Cortex of kidney (tissue), 1 donor: ENCODE measurements at places on chromosomes 5 and 9.

DNA sequence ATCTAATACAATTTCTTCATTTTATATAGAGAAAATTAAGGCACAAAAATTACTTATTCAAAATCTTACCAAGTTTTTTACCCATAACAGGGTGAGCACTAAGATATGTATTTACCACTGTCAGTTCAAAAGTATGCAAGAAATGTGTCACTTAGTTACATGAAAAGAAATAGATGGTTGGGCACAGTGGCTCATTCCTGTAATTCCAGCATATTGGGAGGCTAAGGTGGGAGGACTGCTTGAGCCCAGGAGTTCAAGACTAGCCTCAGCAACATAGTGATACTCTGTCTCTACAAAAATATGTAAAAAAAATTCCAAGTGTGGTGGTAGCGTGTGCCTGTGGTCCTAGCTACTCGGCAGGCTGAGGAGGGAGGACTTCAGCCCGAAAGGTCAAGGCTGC is 19.4 kb downstream of the YIPF5 start:
- no peak for DNase-seq

DNA sequence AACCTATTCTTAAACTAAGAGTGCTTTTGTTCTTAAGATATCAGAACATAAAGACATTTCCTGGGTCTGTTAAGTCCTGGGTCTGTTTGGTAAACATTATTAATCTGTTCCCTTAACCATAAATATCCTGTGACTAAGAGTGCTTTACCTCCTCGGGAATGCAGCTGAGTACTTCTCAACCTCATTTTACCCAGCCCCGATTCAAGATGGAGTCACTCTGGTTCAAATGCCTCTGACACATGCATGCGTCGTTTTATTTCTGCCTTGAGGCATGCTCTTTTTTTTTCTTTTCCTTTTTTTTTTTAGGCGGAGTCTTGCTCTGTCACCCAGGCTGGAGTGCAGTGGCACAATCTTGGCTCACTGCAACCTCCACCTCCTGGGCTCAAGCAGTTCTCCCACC is 39.8 kb upstream of the FBXL17 start:
- no peak for DNase-seq

- no peak for DNase-seq
Measured at GRCh38 chr9:93302586-93303257, 118.8 kb downstream of the WNK2 start.

DNA sequence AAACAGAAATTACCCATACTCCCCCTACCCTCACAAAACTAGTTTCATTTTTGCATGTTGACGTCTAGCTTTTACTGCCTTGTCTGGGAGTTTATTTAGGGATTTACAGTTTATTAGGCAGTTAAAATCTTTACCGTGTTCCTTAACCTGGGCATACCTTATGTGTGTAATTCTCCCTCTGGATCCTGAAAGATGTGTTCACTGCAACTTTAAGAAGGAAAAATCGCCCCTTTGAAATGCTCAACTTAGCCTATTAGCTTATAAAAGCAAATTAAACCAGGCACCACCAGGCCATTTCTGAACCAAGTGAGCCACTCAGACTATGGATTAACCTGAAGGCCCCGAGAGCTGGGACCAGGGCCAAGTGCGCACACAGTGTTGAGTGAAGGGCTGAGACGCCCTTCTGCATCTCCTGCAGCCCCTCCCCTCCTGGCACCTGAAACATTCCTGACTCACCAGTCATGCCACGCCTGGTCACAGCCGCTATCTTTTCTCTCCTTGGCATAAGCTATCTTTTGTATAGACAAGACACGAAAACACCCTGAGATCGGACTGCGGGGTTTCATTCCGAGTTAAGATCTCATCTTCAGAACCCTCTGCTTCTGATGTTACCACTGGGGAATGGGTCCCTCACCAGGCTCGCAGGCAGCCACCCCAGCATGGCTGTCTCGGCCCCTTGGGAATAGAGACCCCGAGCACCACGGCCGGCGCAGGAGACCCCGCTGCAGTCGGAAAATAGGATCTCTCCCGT is 111.9 kb downstream of the ROR2 start:
- no peak for DNase-seq

DNA sequence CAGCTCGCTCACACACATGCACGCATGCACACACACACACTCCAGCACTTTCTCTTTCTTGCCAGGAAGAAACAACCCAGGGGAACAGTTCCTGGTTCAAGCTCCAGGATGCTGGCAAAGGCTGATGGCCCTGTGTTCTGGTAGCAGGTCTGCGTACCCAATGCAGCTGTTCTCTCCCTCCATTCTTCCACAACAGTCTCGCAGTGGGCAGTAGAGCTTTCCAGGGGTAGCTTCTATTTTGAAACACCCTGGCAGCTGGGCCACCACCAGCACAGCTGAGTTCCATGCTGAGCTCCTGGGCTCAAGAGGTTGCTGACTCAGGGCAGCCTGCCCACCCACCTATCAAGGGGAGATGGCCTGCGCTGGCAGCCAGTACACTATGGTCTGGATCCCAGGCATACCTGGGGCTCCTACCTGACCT is 4.7 kb downstream of the VDAC1 start:
- DNase-seq, result no peak

DNA sequence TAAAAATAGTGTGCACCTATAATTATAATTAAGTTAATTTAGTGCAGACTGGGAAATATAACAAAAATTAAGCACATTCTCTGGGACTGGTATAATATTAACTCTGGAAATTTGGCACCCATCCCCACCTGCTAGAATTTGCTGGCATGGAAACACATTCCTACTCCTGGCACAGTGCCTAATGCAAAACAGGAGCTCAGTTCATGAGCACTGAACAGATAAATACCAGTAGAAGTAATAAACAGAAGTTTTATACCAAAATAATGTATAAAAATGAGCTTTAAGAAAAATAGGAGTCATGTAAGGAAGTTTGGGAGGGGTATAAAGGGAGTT is 23.7 kb upstream of the NPR3 start:
- no peak for DNase-seq

DNA sequence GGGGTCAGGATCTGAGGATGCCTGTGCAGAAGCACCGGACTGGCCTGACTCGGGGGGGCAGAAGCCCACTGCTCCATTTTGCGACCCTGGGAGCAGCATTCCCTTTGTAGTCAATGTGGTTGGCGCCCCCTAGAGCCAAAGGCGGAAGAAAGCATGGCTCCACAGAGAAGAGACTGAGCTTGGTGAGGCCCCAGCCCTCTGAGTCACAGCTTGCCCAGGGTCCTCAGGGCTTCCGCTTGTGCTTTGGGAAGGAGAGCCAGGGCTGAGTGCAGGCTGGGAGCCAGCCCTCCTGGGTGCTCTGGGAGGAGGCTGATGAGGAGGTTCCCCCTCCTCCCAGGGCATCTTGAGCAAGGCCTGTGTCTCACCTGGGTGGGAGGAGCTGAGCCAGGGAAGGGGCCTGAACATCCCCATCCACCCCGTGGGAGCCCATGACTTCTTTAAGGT is 5.5 kb upstream of the AQP3 start:
- no peak for DNase-seq

- DNase-seq, result no peak
Measured at GRCh38 chr9:76166526-76166925, 227.7 kb downstream of the RFK start.

DNA sequence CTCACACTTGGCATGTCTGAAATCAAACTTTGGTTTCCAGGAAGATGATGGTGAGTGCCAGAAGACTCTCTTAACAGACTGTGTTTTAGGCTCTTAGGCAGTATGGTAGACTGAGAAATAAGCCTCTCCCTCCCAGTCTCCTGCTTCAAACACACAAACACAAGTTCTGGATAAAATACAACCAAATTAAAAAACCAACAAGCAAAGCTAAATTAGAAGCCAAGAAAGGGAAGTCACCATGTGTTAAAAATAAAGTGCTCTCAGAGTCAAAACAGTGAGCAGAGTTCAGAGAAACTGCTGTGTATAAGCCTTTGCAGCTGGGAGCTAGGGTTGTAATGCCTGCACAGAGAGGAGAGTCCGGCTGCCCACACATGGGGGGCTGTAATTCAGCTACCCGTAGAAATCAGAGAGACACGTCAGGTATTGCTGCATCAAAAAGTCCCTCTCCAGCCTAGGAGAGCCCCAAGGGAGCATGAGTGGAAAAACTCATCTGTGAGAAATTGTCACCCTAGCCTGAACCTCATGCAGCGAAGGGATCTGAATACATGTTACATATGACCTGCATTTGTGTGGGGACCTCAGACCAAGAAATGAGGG is 62.6 kb downstream of the ANGPTL2 start:
- no peak for DNase-seq

- no peak for DNase-seq
Measured at GRCh38 chr5:55994495-55994997, at the start of gene IL6ST. TSS of gene IL6ST (minus strand) at chr5:55994963. CDS start at chr5:55976278, 18,685 bp downstream.

- no peak for DNase-seq
Measured at GRCh38 chr5:35129276-35129675, 81.5 kb upstream of the AGXT2 start.

GRCh38 chr5:15737036-15737821 is 237.2 kb downstream of the FBXL7 start:
- no peak for DNase-seq

DNA sequence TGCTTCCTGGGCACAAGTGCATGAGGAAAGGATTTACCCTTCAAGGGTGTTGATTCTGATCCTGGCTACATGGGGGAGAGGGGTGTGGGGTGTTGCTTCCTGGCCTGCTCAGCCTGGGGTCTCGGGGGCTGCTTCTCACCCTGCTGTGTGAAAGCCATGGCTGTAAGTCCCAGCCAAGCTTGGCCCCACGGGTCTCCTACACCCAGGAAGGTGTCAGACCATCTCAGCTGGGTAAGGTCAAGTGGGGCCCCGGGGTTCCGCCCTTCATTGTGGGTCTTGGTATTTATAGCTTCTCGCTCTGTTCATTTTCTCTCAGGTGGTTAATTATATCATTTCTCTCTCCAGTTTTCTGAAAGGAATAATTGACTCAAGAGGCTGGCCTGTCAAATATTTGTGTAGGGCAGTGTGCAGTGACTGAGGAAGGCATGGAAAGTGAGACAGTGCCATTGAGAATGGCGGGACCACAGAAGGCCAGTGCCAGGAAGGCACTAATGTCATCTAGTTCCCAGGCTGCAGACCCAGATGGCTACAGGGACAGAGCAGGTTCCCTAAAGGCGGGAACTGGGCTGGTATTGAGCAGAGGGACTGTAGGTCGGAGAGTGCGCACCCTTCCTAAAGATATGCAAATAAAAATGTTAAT is 126.0 kb downstream of the FOXD1 start:
- no peak for DNase-seq

DNA sequence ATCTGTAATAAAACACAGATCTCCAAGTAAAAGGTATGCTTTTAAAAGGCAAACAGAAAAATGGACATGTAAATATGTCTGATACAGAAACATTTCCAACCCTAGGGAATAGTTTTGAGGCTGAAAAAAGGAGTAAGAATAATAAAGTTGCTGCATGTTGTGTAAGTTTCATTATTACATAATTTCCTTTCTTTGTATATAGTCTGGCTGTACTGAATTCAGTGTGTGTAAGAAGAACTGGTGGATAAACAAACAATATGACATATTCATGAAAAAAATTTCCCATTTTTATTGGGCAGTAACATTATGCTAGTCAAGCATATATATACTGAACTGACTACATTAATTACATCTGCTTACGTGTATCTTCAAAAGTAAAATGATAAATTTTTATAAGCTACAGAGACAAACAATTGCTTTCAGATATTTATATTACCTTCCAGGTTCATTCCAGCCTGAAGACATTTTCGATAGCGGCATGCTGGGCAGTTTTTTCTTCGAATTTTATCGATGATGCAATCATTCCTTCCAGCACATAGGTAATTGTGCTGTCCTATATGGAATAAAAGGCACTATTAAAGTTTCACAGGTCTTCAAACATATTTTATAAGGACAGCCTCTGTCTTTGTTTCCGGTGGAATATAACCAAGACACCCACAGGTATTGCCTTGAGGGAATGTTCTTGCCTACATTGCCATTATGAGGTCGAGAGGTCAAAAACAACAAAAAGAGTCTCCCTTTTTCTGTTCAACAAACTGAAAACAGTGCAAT is 93.6 kb downstream of the NR3C1 start:
- DNase-seq, result no peak

- DNase-seq, result no peak
Measured at GRCh38 chr9:88370346-88370745, 17.9 kb upstream of the SPIN1 start.

DNA sequence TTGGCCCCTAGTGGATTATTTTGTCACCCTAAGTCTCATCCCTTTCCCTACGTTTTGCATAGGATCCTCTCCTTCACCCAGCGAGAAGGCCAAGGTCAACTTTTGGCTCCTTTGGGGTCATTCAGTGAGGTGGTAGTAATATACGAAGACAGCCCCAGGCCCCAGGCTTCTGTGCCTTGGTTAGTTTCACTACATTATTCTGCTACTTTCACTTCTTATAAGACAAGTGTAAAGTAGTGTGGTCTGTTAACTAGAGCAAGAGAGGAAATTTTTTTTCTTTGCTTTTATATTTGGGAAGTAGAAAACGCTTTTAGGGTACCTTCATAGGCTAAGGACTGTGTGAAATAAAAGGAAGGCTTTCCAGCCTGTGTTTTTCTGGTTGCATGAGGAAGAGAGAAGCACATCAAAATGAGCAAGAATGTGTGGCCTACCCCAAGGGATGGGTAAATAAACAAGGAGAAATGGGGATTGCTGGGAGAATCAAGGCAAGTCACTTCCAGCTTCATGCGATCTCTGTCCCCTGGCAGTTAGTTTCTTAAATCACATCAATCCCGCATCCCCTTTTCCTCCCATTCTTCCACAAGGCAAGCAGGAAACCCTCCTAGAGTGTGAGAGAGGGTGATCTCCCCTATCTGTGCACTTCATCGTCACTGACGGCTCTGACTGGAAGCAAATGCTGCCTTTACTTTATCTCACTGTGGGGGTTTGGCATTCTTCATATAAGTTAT is 677.0 kb upstream of the WWC1 start:
- DNase-seq, result no peak

DNA sequence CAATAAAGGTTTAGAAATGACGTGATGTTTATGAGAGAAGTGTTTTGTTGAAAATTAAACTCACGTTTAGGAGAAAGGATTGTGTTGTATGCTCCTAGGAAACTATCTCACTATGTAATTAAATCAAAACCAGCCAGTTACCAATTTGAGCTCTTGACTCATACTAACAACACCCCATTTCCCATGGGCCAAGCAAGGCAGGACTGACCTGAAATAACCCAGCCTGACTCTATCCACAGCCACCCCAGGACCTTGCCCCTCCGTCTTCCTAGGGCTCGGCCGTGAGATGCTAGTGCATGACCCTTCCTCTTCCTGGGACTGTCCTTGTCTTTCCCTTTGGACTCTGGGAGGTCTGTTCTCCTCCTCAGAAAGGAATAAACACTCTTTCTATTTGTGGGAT is 16.4 kb downstream of the TLR4 start:
- DNase-seq, result no peak

DNA sequence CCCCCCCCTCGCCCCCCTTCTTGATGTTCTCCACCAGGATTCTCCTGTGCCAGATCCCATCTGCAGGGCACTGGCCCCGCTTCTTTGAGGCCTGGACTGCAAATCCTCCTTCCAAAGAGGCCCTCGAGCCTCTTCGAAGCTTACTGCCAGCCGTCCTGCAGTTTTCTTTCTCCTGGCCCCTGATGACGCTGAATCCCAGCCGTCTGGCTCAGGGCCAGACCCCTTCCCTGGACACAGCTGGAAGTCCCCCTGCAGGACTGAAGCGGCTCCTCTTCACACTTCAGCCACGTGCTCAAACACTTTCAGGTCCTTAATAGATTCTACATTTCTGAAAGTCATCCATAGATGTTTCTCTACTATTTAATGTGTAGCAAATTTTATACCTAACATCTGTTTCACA is 121.5 kb downstream of the EHMT1 start:
- DNase-seq, result no peak

- DNase-seq, result no peak
Measured at GRCh38 chr5:180540050-180540694, 46.0 kb downstream of the CNOT6 start.

GRCh38 chr9:80156756-80157472 is 585.1 kb downstream of the TLE4 start:
- no peak for DNase-seq
